ENCODE measurements at places on chromosomes 2 and 18. TPM values are rescaled to one million over a fixed set of nuclear protein-coding genes. Genes with fewer than 3 reads are reported as not detected.
A peak's percentile ranks its signal among the peaks of the same experiment; 100 is the strongest.

- DNase-seq = peak; percentile 85
Measured at GRCh38 chr18:28176948-28177827, at the start of gene CDH2. Gene CDH2 (minus strand): TSS chr18:28177130. CDS start chr18:28177022, 108 bp downstream.

GRCh38 chr18:76546088-76546435 is 51.0 kb upstream of the ZNF516 start:
- peak; percentile 5 for DNase-seq

GRCh38 chr2:66539452-66539851 is 104.5 kb downstream of the MEIS1 start:
- peak; percentile 78 for DNase-seq

- no peak for DNase-seq
Measured at GRCh38 chr2:36849265-36849664, 117.1 kb downstream of the STRN start.

The NPAS2 gene
- total RNA-seq = 5.4 TPM

The NXPH2 gene
- not detected for total RNA-seq

The PLGLB1 gene
- total RNA-seq = 1.5 TPM

The SLC5A7 gene
- not detected for total RNA-seq

All from fibroblast of the aortic adventitia (primary cell).